ENCODE measurements at places on chromosomes 3 and 15.

DNA sequence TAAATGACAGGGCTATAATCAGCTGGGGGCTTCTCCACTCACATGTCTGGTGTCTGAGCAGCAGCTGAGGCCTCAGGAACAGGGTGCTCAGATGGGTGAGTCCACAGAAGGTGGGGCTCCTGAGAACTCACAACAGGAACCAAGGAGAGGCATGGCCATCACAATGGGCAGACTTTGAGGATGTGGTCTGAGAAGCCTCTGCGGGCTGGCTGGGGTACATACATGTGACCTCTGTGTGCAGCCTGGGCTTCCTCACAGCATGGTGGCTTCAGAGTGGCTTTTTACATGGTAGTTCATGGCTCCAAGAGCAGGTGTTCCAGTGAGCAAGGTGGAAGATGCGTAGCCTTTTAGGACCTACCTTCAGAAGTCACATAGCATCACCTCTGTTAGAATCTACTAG, 58.8 kb downstream of the TRPC1 start:
- no peak for DNase-seq

GRCh38 chr3:160180581-160181216, 44.5 kb upstream of the C3orf80 start:
- DNase-seq = no peak

DNA sequence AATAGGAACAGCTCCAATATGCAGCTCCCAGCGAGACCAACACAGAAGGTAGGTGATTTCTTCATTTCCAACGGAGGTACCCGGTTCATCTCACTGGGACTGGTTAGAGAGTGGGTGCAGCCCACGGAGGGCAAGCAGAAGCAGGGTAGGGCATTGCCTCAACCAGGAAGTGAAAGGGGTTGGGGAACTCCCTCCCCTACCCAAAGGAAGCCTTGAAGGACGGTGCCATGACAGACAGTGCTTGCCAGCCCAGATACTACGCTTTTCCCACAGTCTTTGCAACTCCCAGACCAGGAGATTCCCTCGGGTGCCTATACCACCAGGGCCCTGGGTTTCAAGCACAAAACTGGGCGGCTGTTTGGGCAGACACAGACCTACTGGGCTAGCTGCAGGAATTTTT, 576.9 kb upstream of the NECTIN3 start:
- DNase-seq = no peak

DNA sequence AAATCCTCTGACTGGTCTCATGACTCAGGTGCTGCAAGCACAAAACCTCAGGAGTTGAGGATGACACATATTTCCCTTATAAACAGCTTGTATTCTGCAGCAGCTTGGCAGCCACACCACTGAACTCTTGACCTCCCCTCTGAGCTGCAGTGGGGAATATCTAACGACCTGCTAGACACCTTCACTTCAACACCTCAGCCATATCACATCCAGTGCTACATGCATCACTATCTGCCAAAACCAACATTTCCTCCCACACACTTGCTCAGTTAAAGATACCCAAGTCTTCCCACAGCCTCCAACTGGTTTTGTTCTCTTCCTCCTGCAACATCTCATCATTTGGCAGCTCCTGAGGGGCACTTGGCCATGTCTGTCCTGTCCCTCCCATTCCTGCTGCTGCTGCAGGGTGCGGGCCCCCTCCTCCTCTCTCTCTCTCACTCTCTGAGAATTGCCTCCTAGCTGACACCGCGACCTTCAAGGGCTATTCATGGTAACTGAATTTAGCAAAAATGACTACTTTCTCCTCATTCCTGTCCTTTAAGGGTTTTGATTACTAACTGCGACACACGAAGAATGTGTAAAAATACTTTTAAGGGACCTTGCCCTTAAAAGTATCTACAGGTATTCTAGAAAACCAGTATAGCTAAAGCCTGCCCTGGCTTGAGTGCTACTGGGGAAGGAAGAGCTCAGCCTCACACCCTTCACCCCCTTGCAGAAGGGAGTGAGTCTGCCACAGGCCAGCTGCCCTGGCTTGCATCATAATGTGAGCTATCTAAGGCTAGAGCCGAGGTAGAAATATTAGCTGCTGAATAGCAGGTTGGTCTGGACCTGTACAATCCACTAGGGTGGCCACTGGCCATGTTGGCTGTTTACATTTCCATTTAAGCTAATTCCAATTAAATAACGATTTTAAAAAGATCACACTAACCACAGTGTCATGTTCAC, 5.0 kb upstream of the CCR9 start:
- peak; percentile 50 for DNase-seq

DNA sequence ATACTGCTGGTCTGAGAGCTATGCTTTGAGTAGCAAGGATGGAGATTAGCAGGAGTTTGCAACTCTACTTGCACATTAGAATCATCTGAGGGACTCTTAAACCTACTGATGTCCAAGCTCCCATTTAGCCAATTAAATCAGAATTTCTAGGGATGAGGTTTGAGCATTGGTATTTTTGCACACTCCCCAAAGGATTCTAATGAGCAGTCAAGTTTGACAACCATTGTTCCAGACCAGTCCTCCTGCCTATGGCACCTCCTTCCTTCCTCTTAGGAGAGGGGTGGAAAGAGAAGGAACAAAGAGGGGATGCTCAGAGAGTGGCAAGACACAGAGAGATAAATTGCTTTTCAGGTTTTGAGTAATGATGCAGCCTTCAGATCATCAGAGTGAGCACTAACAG, 275.5 kb upstream of the ROPN1 start:
- DNase-seq = no peak

DNA sequence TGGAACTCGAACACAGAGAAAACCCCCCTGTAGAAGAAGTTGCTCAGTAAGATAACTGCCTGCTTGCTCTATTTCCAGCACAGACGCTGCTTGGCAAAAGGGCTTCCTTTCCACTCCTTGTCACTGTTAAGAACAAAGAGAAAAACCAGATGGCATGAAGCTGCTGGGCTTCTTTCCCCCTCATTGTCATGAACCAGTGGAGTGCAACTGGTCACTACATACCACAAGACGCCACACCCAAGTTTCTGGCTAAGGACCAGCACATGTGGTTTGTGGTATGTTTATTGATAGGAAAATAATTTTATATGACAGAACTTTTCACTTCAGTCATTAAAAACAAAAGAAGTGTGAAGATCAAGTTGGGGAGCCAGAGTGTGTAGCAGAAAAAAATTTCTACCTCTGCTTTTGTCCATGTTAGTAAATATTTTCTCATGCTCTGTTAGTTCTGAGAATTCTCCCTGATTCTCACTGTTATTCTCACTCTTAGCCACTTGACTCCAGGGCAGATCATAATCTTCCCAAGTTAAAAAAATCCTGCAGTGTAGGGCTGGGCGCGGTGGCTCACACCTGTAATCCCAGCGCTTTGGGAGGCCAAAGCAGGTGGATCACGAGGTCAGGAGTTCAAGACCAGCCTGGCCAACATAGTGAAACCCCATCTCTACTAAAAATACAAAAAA, 37.9 kb downstream of the CLK3 start:
- no peak for DNase-seq

- DNase-seq = no peak
Observed at GRCh38 chr3:127949446-127950055, 34.5 kb downstream of the KBTBD12 start.

DNA sequence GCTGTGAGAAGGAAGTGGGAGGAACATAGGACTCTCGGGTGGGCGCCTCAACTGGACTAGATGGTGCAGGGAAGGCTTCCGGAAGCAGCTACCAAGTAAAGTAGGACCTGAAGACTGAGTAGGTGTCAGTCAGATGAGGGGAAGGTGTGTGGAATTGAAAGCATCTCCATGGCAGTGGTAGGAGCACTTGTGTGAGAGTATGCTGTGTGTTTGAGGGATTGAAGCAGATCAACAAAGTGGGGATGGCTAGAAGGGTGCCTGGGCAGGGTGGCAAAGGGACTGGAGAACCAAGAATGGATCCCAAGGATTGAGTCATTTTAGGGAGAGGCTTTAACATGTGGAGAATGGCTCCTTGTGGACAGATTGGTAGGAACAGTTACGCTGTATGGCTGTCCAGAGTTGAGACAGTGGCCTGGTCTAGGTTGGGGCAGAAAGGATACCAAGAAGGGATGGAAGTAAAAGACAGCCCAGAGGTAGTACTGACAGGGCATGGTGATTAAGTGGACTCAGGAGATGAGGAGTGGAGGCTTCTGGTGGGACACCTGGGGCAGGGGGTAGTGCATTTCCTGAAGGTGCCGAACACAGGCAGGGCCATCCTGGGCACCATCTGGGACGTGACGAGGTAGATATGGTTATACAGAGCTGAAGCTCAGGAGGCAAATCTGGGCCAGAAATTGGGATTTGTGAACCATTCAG, 1.5 kb downstream of the UQCC5 start:
- DNase-seq = peak; percentile 18

GRCh38 chr15:25501828-25502446, 63.1 kb upstream of the UBE3A start:
- no peak for DNase-seq

DNA sequence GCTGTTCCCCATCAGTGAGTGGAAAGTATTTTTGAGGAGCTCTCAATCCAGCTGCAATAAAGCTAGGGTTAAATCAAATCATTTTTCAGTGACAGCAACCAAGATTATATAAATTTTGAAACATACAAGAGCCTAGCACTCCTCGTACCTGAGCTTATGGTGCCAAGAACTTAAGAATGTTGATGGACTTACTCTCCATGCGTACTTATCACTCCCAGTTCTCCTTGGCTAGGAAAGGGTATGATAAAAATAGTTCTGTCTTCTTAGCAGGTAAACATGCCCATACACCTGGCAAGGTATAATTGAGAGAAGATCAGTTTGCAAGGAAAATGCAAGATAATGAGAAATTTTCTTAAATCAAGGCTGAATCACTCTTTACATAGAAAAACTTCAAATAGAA, 64.5 kb upstream of the SEMA6D start:
- DNase-seq = no peak

DNA sequence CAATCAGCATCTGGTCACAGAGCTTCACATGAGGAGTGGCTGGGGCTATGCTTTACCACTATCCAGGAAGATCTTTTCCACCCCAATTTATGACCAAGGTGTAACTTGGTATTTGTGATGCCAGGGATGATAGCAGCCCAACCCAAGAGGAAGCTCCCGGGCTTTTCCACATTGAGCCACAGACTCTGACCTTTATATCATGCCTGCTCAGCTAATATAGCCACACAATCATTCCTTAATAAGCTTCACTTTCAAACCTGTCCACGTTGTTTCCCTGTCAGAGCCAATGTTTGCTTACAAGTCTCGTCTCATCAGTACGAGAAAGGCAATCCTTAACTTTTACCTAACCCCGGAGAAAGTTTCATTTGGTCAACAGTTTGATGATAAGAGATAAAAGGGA, 330.9 kb downstream of the SHQ1 start:
- DNase-seq = no peak

DNA sequence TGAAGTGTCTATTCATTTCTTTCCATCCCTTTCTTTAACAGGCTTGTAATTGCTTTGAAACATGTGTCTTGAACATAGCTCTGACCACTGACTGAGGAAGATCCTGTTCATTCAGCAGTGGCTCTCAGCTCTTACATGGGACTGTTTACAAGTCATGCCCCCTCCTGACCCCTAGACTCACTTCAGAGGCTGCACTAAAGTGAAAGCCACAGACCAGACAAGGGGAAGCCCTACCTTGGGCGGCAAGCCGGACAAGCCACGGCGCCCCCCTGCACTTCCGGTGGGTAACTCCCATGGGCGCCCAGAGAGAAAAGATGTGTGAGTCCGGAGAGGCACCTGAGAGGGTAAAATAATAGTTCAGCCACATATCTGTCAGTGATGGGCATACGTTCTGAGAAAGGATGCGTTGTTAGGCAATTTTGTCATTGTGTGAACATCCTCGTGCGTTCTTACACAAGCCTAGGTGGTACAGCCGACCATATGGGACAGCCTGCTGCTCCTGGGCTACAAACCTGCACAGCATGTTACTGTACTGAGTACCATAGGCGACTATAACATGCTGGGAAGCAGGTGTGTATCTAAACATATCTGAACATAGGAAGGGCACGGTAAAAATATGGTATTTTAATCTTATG, 116.2 kb downstream of the CHSY1 start:
- peak; percentile 69 for DNase-seq

DNA sequence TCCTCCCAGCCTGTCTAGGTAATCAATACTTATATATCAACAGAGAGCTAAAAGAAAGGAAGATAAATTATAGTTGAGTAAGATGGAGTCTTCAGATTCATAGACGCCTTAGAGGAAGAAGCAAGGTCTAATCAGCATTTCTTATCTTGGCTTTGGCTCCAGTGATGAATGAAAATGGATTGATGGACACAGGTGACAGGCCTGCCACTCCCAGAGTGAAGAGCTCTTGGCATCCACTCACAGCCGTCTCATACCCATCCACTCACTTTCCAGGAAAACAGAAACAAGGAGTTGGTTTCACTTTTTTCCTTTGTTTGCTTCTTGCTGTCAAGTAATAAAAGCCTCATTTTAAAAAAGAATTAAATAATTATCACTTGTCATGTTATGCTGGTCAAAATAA, 168.2 kb downstream of the MFSD1 start:
- DNase-seq = no peak

DNA sequence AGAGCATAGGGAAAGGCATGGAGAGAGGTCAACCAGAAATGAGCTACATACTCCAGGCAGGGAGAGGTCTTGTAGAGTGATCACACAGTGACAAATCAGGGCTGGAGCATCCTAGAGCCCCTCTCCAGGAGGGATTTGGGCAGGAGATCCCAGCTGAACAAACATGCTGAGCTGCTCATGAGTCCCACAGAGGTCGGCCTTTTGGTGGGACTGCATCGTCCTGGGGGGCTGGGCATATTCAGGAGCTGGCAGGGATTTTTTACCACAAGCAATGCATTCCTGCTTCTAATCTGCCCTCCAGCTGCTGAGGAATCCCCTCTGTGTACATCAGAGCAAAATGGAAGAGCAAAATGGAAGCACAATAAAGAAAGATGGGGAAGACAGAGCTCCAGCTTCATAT, 94.9 kb downstream of the NTRK3 start:
- DNase-seq = no peak

DNA sequence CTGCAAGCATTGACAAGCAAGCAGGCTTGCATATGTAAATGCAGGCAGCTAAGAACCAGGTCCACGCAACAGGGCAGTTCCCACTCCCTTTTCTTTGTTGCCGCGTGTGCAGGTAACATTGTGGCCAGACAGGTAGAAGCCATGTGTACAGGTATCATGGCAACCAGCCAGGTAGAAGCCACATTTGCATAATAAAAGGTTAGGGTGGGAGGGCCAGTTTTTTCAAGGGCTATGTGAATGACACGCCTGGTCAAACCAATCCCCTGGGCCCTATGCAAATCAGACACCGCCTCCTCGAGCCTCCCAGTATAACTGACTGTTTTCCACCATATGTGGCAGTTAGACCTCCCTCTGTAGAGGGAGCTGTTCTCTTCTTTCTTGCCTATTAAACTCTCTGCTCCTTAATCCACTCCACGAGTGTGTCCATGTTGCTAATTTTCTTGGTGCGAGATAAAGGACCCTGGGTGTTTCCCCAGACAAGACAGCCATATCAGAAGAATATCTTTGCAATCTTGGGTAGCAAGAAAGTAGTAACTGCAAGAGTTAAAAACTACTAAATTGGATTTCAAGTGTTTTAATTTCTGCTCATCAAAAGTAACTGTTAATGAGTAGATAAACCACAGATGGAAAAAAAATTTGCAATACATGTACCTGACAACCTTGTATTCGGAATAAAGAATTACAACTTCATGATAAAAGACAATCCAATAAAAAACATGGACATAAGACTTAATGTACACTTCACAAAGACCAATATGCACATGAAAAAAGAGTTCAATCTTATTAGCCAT, 21.8 kb downstream of the PCOLCE2 start:
- DNase-seq = no peak
